ENCODE measurements at places on chromosomes 16 and 17. TPM values are rescaled to one million over a fixed set of nuclear protein-coding genes. Genes with fewer than 3 reads are reported as not detected.

Gene CARD14
- total RNA-seq: not detected

Gene ATAD5
- 0.42 TPM for total RNA-seq

Gene KRTAP4-5
- not detected for total RNA-seq

Gene PRCD
- 0.87 TPM for total RNA-seq

Gene GJD3
- total RNA-seq: 0.56 TPM

Gene TEDC2
- not detected for total RNA-seq

Gene TRIM72
- 0.12 TPM for total RNA-seq

Gene SMIM5
- 0.63 TPM for total RNA-seq

Gene PCYT2
- 18.1 TPM for total RNA-seq

Gene LCMT1
- total RNA-seq: 28.6 TPM

Gene C16orf96
- total RNA-seq: 0.28 TPM

Gene JPH3
- 0.14 TPM for total RNA-seq
